ENCODE measurements at places on chromosomes 3 and 15.

- DNase-seq, result no peak
Observed at GRCh38 chr3:171749124-171749523, 61.2 kb downstream of the PLD1 start.

- no peak for DNase-seq
Observed at GRCh38 chr3:56987238-56987895, 73.1 kb upstream of the SPATA12 start.

DNA sequence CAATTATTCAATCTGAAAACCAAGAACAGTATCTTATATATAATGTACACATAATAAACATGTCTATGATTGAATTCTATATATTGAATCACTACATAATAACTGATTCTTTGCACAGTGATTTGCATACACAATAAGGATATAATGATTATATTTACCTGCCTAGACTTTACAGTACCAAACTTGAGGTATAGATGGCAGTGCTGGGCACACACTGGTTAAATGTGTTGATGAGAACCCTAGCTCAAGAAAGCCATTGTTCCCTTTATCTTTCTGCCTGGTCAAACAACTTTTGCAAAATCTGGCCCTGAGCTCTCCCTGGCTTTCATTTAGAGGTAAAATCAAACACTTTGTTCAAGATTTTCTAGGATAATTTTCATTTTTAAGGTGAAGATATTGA lies 697.7 kb downstream of the TUSC7 start:
- no peak for DNase-seq

GRCh38 chr3:31166249-31166885 lies 271.9 kb upstream of the GADL1 start:
- DNase-seq, result no peak

DNA sequence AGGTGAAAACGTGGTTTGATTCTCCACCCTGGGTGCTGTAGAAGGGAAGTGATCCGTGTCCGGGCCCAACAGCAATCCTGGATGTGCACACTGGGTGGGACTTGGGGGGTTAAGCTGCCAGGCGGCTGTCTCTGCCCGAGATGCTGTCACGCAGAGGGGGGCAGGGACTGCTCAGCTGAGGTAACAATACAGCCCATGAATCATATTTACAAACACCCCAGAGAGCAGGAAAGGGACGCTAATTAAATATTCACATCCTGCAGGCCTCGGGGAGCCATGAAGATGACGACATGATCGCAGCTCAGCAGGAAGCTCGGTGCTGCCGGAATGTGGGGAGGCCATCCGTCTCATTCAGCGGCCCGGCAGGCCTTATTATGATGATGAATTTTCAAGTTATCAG lies 17.9 kb upstream of the CRABP1 start:
- DNase-seq, result no peak

Data from stimulated activated CD4-positive, alpha-beta T cell treated with anti-CD3 and anti-CD28 coated beads, Interleukin-4, amount 100 ng/mL, for 48 hours (primary cell).